ENCODE measurements at places on chromosomes 2 and 18.

- no peak for DNase-seq
Measured at GRCh38 chr18:37297106-37297505, 268.5 kb downstream of the CELF4 start.

DNA sequence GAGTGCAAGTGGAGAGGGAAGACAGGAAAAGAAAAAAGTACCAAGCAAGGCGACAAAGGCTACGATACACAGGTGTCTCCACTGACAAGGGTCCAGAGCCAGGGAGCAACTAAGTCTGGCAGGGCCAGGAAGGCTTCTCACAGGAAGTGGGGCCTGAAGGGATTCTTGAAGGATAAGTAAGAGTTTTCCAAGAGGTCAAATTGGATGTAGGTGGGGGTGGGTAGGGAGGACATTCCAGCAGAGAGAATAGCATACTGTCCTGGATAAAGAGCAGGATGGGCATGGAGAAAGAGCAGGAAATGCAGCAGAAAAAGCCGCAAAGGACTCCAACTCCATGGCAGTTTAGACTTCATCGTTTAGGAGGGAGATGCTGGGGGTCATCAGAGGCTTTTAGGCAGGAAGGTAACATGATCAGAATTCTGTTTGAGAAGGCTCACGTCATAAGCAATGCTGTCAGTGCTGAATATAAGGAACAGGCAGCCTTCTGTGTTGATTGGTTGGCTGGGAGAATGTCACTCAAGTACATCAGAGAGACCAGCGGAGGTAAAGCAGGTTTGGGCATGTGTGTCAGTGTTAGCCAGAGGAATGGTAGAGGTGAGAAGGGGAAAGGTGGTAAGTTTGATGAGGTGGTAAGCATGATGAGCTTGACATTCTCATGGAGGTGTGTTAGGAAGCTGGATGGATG is 35.1 kb downstream of the ARHGAP25 start:
- DNase-seq: no peak

- peak; percentile 36 for DNase-seq
Measured at GRCh38 chr2:100262555-100263320, 59.6 kb downstream of the LONRF2 start.

DNA sequence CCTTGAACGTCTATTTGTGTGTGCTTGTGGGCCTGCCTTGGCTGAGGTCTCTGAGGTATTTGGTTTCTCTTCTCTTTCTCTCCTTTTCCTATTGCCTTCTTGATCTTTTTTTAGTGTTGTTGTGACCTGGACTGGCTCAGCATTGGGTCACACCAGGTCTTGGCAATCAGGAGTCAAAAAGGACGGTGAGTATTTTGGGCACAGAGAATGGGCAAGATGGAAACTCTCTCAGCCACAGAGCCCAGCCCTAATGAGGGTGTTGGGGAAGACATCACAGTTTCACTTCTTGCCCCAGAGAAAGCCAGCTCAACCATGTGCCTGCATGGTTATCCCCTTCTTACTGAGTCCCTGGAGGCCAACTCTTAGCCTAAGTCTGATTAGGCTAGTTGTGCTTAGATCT is 13.7 kb upstream of the INO80C start:
- no peak for DNase-seq

- DNase-seq: no peak
Measured at GRCh38 chr2:151945186-151945585, 117.0 kb upstream of the ARL5A start.

- DNase-seq: no peak
Measured at GRCh38 chr2:28381225-28382180, 11.2 kb upstream of the FOSL2 start.

GRCh38 chr18:12960395-12960794 is 12.6 kb downstream of the SEH1L start:
- DNase-seq: no peak

GRCh38 chr2:231470246-231470900 is 6.1 kb upstream of the NCL start:
- DNase-seq: no peak

DNA sequence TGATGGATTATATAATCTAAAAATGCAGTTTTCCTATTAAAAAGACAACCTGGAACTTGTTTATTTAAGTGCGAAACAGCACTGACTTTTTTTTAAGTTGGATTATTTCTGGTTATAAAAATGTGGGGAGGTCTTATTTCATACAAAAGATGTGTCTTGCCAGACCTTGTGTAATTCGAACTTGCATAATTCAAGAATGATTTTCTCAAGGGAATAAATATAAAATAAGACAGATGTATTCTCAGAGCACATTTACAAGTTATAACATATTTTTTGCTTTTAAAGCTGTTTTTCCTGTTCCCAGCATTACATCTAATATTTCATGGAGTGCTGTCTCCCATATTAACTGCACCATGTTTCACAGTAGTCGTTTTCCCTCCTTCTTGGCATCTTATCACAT is 263.1 kb downstream of the CDH20 start:
- DNase-seq: no peak

- DNase-seq: peak; percentile 7
Measured at GRCh38 chr2:234880551-234881211, 71.1 kb upstream of the SH3BP4 start.

DNA sequence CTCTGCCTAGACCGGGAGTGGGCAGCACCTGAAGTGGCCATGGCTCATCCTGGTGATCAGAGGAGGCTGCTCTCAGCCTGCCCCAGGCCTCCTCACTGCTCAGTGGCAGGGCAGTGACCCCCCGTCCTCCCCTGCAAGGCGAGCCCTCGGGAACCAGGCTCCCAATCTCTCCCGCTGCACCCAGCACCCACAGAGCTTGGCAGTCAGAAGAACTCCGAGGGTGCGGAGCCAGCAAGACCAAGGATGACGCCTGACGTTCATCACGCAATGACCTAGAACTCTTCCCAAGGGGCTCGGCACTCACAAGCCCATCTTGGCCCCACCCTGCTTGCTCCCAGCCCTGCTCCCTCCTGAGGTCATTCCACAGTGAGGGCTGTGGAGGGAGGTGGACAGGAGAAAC is 189.8 kb upstream of the SALL3 start:
- DNase-seq: no peak

GRCh38 chr18:56286775-56287325 is 351.5 kb downstream of the TXNL1 start:
- DNase-seq: no peak

GRCh38 chr2:6623746-6624145 is 242.0 kb downstream of the CMPK2 start:
- DNase-seq: no peak
